ENCODE measurements at places on chromosomes 3 and 15. TPM values are rescaled to one million over a fixed set of nuclear protein-coding genes. Genes with fewer than 3 reads are reported as not detected.

SCAANT1 gene
- not detected for total RNA-seq

CNTN4 gene
- not detected for total RNA-seq

BFSP2 gene
- not detected for total RNA-seq

TMEM207 gene
- total RNA-seq = not detected

MEIS2 gene
- 0.30 TPM for total RNA-seq

PIK3CB gene
- 38.5 TPM for total RNA-seq

PLSCR5 gene
- not detected for total RNA-seq

PCOLCE2 gene
- total RNA-seq = 13.7 TPM

SHF gene
- total RNA-seq = 33.1 TPM

MEGF11 gene
- total RNA-seq = 2.7 TPM

SECISBP2L gene
- total RNA-seq = 30.4 TPM

EXD1 gene
- 0.37 TPM for total RNA-seq

RPL39L gene
- total RNA-seq = 78.3 TPM

SEMA5B gene
- total RNA-seq = 20.7 TPM

FOXL2 gene
- total RNA-seq = 1.4 TPM

GJD2 gene
- 0.22 TPM for total RNA-seq

CERS3 gene
- 1.5 TPM for total RNA-seq

PCLAF gene
- total RNA-seq = 27.2 TPM

TGM4 gene
- not detected for total RNA-seq

MNS1 gene
- total RNA-seq = 5.5 TPM

TMOD3 gene
- 38.8 TPM for total RNA-seq

SCG5 gene
- total RNA-seq = 14.2 TPM

MRPL47 gene
- total RNA-seq = 55.9 TPM

ARHGEF26 gene
- 12.8 TPM for total RNA-seq

CHRM5 gene
- total RNA-seq = not detected

PLA2G4D gene
- total RNA-seq = 0.07 TPM

TERB2 gene
- not detected for total RNA-seq

Measured in WTC11 (cell line).